SK-N-MC (cell line): ENCODE measurements at places on chromosomes 16 and 17.

DNA sequence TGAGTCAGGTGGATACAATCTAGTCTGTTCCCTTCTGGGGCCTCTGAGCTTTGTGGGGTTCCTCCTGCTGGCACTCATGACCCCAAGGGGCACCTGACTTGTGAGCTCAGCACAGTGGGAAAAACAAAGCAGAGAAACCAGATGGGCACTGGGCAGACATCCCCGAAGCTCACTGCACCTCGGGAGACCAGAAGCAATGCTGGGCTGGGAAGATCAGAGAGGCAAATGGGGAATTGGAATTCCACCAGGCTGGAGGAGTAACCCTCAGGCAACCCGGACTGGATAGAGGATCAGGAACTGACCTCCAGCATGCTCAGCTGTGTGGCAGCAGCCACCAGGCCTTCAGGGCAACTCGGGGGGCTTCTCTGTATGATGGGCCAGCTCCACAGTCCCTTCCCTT is 50.3 kb downstream of the ABCC12 start:
- DNase-seq, result no peak

GRCh38 chr17:17172001-17172939 is 33.9 kb downstream of the PLD6 start:
- no peak for DNase-seq

GRCh38 chr16:89386306-89387185 is 103.8 kb downstream of the ANKRD11 start:
- no peak for DNase-seq

DNA sequence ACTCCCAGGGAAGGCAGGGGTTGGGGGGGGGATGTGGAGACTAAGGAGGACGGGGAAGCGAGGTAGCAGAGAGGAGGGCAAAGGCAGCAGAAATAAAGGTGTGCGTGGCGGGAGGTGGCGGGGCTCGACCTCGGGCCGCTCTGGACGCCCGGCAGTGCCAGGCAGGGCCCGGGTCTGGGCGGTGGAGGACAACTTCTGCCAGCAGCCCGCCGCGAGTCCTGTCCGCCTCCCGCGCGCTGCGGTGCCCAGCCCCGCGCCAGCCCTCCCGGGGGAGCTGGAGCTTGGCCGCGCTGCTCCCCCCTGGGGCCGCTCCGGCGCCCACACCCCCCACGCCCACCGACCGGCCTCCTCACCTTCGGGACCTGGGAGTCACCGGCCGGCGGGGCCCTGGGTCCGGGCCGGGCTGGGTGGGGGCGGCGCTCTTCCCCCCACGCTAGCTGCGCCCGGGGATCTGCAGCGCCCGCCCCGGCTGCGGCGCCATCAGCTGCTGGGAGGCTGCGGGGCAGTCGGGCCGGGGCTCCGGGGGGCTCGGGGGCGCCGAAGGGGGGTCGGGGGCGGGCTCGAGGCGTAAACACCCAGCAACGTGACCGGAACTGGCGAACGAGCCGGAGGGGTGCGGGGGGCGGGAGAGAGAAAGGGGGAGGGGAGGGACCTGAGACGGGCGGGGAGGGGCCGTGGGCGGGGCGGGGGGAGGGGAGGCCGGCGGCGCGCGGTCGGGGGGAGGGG is at the start of gene CCDC92B:
CCDC92B (minus strand) TSS at position 595 of the 726 bp plus-strand sequence. CDS start 14,507 bp downstream, outside the sequence.
- DNase-seq, result no peak

GRCh38 chr17:29623283-29623647 is 553 bp upstream of the CORO6 start:
- no peak for DNase-seq

- no peak for DNase-seq
Measured at GRCh38 chr17:58525239-58525638, 10.8 kb upstream of the MTMR4 start.

DNA sequence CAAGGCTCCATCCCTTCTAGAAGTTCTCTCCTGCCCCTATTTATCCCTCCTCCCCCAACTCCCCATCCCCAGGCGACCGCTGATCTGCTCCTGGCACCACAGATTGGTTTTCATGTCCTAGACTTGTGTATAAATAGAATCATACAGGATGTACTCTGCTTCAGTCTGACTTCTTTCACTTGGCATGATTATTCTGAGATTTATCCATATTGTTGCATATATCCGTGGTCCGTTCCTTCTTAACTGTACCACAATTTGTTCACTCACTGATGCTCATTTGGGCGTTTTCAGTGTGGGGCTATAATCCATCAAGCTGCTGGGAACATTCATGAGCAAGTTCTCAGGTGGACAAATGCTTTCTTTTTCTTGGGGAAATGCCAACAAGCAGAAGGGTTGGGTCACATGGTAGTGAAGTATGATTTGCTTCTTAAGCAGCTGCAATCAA is 23.9 kb downstream of the PITPNM3 start:
- no peak for DNase-seq

- no peak for DNase-seq
Measured at GRCh38 chr17:9403257-9403656, 172.4 kb downstream of the STX8 start.

GRCh38 chr17:49755663-49756283 is 8.2 kb downstream of the FAM117A start:
- DNase-seq, result no peak

GRCh38 chr16:85246473-85246872 is 134.2 kb upstream of the CIBAR2 start:
- DNase-seq, result no peak

DNA sequence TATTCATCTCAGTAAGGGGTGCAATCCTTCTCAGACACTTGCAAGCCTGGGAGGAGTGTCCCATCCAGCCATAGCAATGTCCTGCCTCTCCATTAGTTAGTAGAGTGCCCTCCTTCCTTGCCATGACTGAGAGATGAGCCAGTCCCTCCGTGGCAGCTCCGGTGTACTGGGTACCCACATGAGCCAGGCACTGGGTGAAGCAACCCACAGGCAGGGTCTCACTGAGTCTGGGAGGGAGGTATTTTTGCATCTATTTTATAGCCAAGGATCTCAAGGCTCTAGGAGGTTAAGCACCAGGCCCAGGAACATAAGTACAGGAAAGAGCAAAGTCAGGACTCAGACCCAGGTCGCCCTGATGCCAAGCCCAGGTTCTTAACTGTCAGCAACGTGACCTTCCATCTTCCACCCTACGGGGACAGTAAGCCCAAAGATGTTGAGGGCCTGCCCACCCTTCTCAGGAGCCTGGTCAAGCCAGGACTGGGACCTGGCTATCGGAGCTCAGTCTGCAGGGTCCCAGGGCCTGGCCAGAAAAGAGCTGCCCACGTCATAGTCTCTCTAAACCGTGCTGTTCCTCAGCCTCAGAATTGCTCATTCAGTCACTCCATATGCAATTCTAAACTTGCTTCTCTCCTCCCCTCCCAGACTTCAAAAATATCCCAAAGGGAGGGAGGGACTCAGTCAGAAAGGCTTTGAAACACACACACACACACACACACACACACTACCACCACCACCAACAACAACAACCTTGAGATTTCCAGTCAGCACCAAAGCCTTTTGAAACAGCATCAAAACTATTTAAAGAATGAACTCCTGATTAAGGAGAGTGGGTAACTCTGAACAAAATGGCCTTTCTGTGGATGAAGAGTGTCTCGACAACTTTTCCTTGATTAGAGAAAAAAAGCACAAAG is 16.6 kb downstream of the NOS2 start:
- DNase-seq, result no peak

GRCh38 chr17:45719335-45720071 is 64.6 kb upstream of the CRHR1 start:
- no peak for DNase-seq

DNA sequence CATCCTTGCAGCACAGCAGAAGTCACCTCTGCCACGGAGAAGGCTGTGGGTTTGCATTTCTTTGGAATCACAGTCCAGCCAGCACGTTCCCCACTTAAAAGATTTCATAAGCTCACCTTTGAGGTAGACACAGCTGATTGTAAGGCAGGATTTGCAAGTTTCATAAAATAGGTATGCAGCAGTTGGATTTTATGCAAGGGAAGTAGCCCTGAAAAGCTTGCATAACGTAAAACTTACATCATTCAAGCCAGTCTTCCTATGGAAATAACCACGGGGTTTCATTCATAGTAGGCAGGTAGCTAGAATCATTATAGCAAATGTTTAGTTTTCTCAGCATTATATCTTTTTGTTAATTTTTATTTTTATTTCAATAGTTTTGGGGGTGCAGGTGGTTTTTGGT is 49.8 kb upstream of the ARHGAP44 start:
- no peak for DNase-seq

- DNase-seq, result no peak
Measured at GRCh38 chr17:17176341-17176740, 29.8 kb downstream of the PLD6 start.

DNA sequence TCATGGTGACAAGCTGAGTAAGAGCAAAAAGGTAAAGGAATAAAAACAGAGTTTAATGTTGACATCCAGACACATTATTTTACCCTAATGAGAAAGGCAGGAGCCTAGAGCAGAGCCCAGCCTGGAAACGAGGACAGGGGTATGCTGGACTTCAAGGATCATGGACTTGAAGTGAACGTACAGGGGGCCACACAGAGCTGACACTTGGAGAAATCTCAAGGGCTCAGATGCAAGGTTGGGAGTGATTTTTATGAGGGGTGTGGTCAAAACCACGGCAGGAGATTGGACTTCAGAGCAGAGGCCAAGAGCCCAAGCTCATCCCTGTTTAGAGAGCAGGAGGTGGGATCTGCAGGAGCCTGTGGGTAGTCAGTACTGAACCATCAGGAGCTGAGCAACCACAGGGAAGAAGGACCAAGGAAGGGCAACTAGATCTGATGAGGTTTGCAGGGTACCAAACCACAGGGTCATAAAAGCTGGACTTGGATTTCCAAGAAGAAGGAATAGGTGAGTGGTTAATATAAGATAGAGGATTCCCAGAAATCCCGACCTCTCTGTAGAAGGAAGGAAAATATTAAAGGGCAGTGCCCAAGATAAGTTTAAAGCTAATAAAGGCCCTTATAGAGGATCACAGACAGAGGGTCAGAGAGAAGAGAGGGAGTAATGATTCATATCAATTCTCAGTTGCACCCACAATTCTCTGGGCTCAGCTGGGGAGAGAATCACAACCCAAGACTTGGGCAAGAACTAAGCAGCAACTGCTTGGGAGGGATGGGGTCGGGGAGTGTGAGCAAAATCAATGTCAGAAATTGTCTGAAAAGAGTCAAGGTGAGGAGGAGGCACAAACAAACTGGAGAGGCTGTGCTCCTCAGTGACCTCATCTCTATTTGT is 331.7 kb downstream of the SOX9 start:
- no peak for DNase-seq

DNA sequence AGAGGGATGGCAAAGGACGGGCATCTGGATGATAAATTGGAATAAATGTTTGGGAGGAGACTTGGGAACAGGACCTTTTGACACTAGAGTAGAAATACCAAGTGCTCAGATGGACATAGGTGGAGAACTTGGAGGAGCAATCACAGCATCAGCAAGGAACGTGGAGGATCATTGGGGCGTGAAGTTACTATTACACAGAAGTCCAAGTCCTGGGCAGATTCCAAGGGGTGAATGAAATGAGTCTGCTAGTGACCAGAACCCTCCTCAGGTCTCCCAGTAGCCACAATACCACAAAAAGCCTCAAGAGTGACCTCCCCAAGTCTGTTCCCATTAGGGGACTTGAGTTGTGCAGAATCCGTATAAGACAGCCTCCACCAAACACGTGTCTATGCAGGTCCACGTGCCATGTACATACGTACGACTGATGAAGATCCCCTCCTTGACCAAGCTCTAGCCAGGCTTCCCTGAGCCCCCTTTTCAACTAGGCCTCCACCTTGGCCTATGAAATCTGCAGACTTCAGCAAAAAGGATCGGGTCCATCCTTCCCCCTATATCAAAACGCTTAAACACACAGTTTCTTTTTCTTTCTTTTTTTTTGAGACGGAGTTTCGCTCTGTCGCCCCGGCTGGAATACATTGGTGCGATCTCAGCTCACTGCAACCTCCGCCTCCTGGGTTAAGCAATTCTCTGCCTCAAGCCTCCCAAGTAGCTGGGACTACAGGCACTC is 2.2 kb downstream of the C17orf67 start:
- DNase-seq, result no peak

GRCh38 chr16:4376126-4376892 is 4.7 kb downstream of the VASN start:
- DNase-seq, result no peak

DNA sequence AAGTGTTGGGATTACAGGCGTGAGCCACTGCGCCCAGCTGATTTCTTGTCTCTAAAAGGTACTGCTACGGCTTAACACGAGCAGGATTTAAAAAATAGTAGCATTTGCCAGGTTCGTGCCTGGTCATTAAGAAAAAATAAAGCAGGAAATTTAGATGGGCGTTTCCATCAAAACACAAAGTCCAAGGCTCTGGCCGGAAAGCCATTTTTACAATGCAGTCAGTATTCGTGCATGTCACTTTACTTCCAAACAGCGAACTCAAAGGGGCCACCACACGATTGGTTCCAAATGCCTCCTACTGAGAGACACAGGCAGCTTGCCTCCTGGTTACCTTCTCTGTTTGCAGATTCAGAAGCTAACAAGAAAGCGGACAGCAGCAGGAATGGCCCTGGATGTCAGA is 66.2 kb downstream of the MRM3 start:
- no peak for DNase-seq

DNA sequence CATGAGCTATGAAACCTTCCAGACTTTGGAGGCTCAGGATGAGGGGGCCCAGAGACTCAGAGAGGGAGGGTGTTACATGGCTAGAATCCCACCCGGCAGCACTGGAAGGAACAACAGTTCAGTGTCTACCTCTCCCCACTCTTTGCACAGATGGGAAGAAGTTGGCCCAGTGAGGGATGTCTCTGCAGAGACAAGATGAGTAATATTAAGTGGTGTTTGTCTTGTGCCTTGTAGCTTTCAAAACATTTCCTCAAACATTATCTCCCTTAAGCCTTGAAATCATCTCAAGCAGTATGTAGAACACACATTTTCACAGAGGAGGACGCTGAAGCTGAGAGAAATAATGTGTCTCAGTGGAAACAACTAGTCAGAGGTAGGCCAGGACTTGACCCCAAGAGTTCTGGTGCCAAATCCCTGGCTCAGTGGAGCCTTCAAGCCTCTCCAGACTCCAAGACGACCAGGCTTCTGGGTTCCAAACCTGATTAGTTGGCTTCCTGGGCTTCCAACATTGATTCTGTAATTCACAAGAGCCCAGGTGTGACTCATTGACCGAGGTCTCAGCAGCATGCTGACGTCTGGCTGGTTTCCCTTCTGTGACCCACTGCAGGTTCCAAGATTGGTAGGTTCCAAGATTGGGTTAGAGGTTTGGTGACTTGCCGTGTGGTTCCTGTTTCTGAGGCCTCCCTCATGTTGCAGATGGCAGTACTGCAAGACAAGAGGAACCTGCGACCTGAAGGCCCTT is 7.4 kb downstream of the RNF112 start:
- no peak for DNase-seq

- no peak for DNase-seq
Measured at GRCh38 chr16:69909760-69910159, 41.4 kb upstream of the CLEC18A start.
